SJCRH30 (cell line): ENCODE measurements at places on chromosomes 7 and 10. TPM values are rescaled to one million over a fixed set of nuclear protein-coding genes. Genes with fewer than 3 reads are reported as not detected.

Gene PTPN20
- total RNA-seq = not detected in 2 replicates

- H3K27me3 ChIP-seq = no peaks in the 10 kb centered on the region
- peaks cover 12% of the 10 kb centered on the region for H3K4me1 ChIP-seq
- H3K4me3 ChIP-seq = no peak overlapping the region
- H3K27ac ChIP-seq = no peak overlapping the region
Observed at GRCh38 chr7:85191383-85191782, 4.5 kb upstream of the SEMA3D start.

Gene PBLD
- 0.36 and 0.89 TPM in 2 replicates for total RNA-seq

Gene RAB18
- 66.4 and 69.8 TPM in 2 replicates for total RNA-seq

- H3K4me3 ChIP-seq = no peak overlapping the region
- no peaks in the 10 kb centered on the region for H3K36me3 ChIP-seq
- H3K27me3 ChIP-seq = no peaks in the 10 kb centered on the region
- DNase-seq = peak; percentile 60
- no peaks in the 10 kb centered on the region for H3K4me1 ChIP-seq
Observed at GRCh38 chr10:6647811-6648526, 67.9 kb upstream of the PRKCQ start.

- DNase-seq = no peak
- H3K36me3 ChIP-seq = no peaks in the 10 kb centered on the region
- no peaks in the 10 kb centered on the region for H3K4me1 ChIP-seq
- no peaks in the 10 kb centered on the region for H3K27me3 ChIP-seq
- H3K27ac ChIP-seq = no peak overlapping the region
Observed at GRCh38 chr10:60367431-60367830, 22.2 kb downstream of the ANK3 start.

DNA sequence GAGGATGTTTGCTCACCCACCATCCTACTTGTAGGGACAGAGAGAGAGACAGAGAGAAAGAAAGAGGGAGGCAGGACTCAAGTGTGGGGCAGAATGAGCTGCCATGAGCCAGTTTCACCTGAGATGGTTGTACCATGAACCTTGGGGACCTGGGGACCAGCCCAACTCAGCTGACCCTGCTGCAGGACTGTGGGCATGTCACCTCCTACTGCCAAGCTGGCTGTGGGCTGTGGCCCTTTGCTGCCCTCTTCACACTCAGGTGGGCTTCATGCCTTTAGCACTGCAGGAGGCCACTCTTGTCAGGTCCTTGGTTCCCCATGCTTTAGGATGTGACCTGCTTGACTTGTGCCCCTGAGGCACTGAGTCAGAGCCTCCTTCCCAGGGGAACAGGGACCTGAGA, 108.2 kb upstream of the PCBD1 start:
- H3K27me3 ChIP-seq = no peaks in the 10 kb centered on the region
- H3K27ac ChIP-seq = no peak overlapping the region
- H3K4me1 ChIP-seq = no peaks in the 10 kb centered on the region
- DNase-seq = no peak
- no peak overlapping the region for H3K4me3 ChIP-seq

DNA sequence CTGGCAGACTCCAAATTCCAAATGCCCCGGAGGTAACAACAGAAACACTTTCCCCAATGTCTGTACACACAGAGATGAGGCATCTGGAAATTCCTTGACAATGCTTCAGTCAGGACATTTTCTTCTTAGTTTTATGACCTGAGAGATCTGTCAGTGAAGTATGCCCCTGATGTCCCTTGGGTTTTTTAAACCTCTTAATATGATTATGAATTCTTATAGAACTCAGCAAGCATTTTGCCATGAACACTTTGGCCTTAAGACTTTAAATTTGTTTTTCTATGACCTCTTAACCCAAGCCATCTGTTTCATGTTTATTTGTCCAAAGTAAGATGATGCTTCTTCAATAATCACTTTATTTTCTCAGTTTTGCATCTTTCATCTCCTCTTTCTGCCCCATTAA, 1206.2 kb downstream of the GATA3 start:
- no peaks in the 10 kb centered on the region for H3K27me3 ChIP-seq
- H3K4me1 ChIP-seq = peaks cover 3% of the 10 kb centered on the region; the same call in 1 of the 2 replicates
- no peaks in the 10 kb centered on the region for H3K36me3 ChIP-seq
- DNase-seq = no peak

DNA sequence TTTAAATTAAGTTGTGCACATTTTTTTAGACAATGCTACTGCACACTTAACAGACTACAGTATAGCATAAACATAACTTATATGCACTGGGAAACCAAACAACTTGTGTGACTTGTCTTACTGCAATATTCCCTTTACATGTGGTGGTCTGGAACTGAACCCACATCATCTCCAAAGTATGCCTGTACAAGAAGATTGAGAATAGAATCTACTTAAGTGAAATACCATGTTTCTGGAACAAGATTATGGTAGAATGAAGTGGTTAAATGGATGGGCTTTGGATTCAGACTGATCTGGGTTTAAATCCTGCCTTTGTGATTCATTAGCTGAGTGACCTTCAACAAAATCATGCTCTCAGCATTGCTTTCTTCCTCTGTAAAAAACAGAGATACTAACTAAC, 30.7 kb downstream of the CUL2 start:
- DNase-seq = no peak
- peaks cover 13% of the 10 kb centered on the region for H3K36me3 ChIP-seq
- peaks cover 9% of the 10 kb centered on the region for H3K4me1 ChIP-seq
- H3K27ac ChIP-seq = no peak overlapping the region

DNA sequence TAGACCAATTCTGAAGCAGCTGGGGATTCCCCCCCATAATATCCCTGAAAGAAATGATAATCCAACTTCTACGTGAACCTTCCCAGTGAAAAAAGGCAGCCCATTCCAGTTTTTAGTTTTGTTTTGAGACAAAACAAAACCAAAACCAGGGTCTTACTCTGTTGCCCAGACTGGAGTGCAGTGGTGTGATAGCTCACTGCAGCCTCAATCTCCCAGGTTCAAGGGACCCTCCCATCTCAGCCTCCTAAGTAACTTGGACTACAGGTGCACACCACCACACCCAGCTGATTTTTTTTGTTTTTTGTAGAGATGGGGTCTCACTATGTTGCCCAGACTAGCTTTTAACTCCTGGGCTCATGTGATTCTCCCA, 12.5 kb upstream of the ARPC1A start:
- H3K36me3 ChIP-seq = no peaks in the 10 kb centered on the region
- DNase-seq = no peak
- H3K27me3 ChIP-seq = 0 out of 2 replicates have a peak, but pooled peaks cover 5% of the 10 kb centered on the region
- H3K4me1 ChIP-seq = no peaks in the 10 kb centered on the region

Gene SLC16A12
- 0.15 and 0.18 TPM in 2 replicates for total RNA-seq

Gene MALSU1
- 86.7 and 89.2 TPM in 2 replicates for total RNA-seq

DNA sequence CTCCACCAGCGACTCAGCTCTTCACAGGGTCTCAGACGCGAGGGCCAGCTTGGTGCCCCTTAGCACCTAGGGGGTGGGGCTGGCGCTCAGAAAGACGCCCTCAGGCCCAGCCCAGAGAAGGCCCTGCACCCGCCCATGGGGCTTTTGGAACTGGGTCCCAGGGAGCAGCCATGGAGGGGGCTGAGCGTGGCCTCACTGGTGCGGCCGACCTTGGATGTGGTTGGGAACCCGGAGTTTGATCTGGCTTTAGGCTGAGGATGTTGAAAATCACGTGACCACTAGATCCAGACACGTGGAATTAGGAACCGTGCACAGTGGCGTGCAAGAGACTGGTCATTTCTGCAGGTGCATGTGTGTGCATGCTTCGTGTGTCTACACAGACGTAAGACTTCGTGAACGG, 185.4 kb downstream of the DNAJB6 start:
- H3K4me3 ChIP-seq = no peak overlapping the region
- no peak for DNase-seq
- no peaks in the 10 kb centered on the region for H3K4me1 ChIP-seq

DNA sequence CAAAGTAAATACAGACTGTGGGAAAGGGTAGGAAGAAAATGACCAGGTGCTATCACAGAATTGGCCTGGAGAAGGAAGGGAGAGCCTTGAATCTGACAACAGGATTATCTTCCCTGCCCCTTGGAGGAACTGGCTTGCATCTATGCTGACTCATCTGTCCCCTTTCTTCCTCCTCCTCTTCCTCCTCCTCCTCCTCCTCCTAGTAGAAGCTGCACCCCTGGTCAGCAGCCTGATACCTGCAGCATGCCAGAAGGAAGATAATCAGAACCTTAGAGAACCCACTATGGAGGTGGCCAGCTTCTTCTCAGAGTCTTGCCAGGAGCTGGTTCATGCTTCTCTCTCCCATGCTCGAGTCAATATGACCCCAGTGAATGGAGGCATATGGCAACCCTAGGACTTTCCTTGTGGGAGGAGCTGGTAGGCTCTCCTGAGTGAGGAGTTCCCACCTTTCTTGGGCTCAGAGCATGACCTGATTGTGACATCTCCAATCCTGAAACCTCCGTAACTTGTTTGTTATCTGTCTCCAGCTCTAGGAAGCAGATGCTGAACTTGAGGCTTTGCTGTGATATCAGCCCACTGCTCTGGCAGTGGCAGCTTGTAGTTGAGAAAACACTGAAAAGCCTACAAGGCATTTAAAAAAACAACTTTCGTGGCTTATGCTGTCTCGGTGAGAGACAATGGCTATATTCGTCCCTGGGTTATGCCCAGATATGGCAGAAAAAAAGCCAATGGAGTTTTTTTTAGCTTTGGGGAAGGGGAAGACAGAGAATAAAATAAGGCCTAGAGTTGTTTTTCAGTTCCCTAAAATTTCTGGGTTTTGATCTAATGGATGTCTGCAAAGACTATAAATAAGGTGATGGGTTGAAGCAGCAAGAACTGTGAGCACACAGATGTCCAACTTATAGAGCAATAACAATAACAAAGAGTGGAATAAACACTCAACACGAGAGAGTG, 60.6 kb downstream of the CDHR3 start:
- no peaks in the 10 kb centered on the region for H3K36me3 ChIP-seq
- no peaks in the 10 kb centered on the region; the same call in 1 of the 2 replicates for H3K4me1 ChIP-seq
- H3K4me3 ChIP-seq = no peak overlapping the region
- no peak for DNase-seq
- H3K27ac ChIP-seq = no peak overlapping the region
- no peaks in the 10 kb centered on the region for H3K27me3 ChIP-seq

GRCh38 chr10:46537309-46537708, 19.1 kb downstream of the GPRIN2 start:
- DNase-seq = no peak
- H3K36me3 ChIP-seq = no peaks in the 10 kb centered on the region
- H3K4me1 ChIP-seq = no peaks in the 10 kb centered on the region
- H3K27me3 ChIP-seq = no peaks in the 10 kb centered on the region
- no peak overlapping the region for H3K4me3 ChIP-seq
- H3K27ac ChIP-seq = no peak overlapping the region

DNA sequence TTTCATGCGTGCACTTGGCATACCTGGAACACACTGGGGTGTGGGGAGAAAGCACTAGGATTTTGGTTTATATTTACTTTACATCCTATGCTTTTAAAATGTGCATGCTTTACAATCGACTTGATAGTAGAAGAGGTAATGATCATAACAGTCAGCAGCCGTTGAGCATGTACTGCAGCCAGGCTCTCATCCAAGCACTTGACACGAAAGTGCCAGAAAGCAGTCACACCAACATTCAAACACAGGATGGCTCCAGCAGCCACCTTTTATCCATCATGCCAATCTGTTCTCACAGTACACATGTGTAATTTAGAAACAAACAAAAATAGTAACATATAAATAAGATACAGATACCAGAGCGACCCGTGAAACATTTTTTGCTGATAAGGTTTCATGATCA, 1.2 kb upstream of the FAM241B start:
- H3K4me3 ChIP-seq = no peak overlapping the region
- H3K4me1 ChIP-seq = no peaks in the 10 kb centered on the region
- DNase-seq = no peak
- H3K27ac ChIP-seq = no peak overlapping the region
- H3K27me3 ChIP-seq = no peaks in the 10 kb centered on the region
